Transverse colon (tissue), 4 donors: ENCODE measurements at places on chromosomes 6 and 20. TPM values are rescaled to one million over a fixed set of nuclear protein-coding genes. Genes with fewer than 3 reads are reported as not detected.

DNA sequence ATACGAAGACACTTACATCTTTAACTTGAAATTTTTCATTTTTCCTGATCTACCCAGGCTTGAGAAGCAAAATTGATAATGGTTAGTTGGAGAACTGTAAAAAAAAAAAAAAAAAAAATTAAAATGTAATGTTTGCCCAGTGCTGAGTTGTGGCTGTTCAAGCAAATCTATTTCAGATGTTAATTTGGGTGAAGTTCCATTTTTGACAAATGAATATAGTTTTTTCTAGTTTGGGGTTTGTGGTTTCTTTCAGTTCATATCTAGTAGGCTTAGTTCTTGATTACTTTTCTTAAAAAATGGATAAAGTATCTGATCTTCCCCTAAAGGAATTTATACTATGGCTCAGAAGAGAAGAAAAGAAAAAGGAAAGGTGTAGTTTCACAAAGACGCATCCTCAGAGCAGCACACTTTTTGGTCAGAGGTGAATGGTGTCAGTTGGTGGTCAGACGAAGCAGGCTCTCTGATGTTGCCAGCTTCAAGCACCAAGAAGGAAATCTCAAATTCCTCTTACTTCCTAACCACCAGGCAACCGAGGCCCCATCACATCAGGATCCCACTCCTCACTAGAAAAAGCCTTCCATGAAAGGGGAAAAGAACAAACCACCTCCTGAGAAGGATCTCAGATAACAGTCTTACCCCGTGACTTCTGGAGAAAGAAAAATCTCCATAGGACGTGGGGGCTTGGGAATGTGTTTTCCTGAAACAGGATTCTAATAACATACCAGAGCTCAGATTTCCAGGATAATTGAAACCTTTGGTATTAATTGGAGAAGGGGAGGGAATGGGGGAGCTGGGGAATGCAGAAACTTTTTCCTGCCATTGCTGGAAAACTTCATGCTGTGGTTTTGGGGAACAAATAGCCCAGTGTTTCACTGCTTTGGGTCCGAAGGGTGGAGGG is 396.2 kb downstream of the CD83 start:
- DNase-seq, result no peak

- DNase-seq, result no peak
These were observed 2.5 kb downstream of the RIPOR2 start for GRCh38 chr6:24933266-24933665.

GRCh38 chr6:28354688-28355554 is 5.2 kb downstream of the ZKSCAN3 start:
- no peak for DNase-seq

- no peak for DNase-seq
These were observed 3.9 kb upstream of the LTV1 start for GRCh38 chr6:143839196-143839595.

Gene SYTL3
- 3.0 TPM for total RNA-seq
